ENCODE measurements at places on chromosomes 7 and 10.

- no peak for DNase-seq
Measured at GRCh38 chr10:18010050-18010449, 58.3 kb downstream of the SLC39A12 start.

GRCh38 chr10:61314273-61314672, 138.9 kb downstream of the TMEM26 start:
- DNase-seq: no peak

DNA sequence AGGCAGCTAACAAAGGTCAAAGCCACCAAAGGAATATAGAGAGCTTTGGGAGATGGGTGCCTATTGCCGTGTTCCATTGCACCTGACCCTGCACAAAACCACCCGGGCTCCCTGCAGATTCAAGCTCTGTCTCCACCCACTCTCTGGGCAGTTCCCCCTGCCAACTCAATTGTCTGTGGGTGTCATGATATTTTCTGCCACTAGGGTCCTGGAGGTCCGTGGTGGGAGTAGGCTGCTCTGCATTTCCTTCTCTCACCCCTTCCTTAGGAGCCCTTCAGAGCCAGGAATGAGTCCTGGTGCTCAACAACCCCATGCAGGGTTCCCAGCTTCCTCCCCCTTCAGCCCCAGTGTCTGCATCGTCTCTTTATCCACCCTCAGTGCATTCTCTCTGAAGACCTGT, 34.1 kb downstream of the PNLIPRP2 start:
- DNase-seq: peak; percentile 19

DNA sequence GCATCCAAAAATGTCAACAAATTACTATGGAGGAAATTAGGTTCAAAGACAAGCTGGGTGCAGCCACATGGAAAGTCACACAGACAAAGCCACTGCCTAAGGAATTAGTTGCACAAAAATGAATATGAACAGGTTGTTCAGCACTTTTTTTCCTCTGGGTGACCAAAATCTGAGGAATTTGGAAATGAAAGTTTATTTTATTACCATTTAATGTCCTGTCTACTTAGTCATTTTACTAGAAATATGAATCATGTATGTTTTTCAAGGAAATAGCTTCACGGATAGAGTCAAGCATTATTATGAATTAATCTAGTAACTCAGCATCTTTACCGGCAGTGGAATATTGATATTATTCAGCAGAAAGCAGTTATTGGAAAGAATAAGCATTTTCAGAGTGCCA, 106.3 kb downstream of the ANK3 start:
- no peak for DNase-seq

DNA sequence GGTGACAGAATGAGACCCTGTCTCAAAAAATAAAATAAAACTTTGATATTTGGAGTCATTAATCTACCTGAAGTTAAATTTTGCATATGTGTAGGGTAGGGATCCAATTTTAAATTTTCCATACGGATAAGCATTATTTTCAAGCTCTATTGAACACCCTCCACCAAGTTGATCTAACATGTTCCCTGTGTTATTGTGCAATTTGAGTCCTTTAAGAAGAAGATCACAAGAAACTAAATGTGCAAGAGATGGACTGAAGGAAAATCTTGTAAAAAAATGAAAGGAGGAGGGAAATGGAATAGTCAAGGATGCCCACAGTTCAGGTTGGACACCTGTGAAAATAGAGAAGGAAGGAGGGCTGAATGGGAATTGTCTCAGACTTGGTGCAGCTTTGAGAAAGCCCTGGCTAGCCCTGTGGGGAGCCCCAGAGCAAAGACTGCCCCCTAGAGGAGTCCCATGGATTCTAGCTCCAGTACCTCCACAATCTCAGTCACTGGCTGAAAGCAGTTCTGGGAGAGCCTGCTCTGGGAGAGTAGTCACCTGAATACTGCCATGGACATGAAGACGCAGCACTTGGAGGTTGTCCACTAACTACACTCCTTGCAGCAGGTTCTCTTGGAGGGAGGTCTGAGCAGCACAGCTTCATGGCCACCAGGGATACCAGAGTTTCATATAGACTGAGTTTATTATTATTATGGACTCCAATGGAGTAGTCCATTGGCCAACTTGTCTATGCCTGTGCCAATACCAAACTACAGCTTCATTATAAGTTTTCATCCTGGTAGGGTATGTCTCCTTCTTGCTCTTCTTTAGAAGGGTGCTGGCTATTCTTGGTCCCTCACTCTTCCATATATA, 5.7 kb upstream of the TIAL1 start:
- peak; percentile 50 for DNase-seq
